ENCODE measurements at places on chromosomes 3 and 15. TPM values are rescaled to one million over a fixed set of nuclear protein-coding genes. Genes with fewer than 3 reads are reported as not detected.

Gene NMNAT3
- total RNA-seq: 21.2 TPM

Gene RASL12
- total RNA-seq: 18.6 TPM

Gene EPHB1
- total RNA-seq: 8.7 TPM

Gene STOML1
- total RNA-seq: 18.9 TPM
